Stimulated activated CD8-positive, alpha-beta memory T cell treated with anti-CD3 and anti-CD28 coated beads, Interleukin-15, amount 100 ng/mL, for 4 hours (primary cell): ENCODE measurements at places on chromosomes 4 and X.

DNA sequence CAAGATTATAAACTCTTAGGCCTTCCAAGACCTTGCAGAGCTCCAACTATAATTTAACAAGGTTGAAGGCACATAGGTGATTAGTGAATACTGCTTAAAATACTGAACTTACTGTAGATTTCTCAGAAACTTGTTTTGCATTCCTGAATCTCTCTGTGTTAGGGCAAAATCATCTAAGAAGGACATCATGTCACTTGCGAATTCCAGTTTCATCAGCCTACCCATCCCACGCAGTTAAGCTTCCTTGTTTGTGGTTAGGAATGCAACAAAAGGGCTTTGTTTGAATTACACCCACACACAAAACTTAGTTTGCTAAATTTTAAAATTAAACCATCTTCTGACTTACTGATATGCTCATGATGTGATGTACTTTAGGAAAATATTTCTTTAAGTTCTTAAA, 174.0 kb downstream of the SOWAHB start:
- DNase-seq = no peak

- DNase-seq = no peak
These were observed 8.0 kb downstream of the KLF3 start for GRCh38 chr4:38672074-38672396.

DNA sequence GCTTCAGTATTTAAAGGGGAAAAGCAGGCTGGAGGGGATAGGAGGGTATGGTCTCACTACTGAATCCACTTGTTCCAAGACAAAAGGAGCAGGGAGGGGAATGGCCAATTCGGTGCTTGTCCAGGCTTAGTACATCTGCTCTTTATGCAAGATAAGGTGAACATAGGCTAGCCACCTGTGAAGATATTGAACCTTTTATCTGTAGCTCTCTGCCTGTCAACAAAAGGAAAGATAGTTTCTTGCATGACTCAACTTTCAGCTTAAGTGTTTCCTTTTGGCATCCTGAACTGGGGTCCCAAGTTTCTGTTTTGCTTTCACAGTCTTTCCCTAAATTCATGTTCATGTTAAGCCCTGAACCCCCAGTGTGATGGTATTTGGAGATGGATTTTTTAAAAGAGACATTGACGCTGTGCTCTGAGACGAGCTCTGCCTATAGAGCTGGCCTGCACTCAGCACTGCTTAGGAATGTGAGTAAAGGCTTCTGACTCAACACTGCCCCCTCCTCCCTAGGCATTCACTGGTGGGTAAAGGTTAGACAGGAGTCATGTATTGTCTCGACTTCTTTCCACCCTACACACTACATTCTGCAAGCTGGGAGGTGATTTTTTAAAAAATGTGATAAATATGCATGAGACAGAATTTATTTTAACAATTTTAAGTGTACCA, 28.2 kb downstream of the FAM149A start:
- DNase-seq = no peak

DNA sequence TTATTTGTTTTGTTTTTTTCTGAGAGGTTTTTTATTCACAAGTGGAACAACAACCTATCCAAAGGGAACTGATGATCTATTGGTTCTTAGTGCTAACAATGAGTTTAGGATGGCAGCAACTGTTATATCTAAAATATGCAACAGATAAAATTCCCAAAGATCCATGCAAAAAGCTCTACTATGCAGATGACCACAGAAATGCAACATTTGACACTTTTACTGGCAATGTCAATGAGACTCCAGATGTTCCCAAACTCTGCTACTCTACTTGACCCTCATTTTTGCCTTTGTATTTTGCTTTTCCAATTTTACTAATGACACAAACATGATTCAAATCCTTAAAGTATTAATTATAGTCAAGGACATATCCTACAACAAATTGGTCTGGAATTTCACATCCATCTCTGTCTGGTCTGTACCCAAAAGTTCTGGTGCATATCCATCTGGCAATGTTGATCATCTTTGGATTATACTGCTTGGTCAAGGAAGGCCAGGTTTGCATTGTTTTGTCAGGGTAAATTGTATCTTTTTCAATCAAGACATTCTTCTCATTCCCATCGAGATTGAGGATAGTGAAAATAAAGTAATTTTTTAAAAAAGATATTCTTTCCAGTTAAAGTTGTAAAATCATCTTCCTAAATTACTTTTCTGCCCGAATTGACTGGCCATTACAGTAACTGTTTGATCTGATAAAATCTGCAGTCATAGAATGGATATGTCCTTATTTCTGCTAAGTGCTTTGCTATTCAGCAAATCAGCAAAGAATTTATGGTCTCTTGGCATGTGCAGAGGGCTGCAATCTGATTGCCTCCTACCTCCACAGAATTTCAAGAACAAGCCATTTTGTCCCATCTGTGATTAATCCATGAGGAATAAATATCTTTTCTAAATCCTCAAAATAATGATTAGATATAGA, 73.6 kb downstream of the FGFBP1 start:
- DNase-seq = no peak

- DNase-seq = no peak
These were observed 138.7 kb downstream of the F11 start for GRCh38 chr4:186404562-186405134.

DNA sequence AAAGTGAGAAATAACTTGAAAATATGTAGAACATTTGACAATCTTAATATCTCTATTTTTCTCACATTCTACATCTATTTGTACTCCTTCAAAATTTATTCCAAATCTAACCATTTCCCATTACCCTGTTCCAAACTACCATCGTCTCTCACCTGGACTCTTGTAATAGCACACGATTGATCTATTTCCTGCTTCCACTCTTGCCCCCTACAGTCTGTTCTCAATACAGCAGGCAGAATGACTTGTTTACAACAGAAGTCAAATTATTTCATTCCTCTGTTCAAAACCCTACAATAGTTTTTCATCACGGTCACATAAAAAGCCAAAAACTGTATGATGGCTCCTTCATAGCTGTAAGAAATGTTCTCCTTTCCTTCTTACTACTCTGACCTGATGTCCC, 21.1 kb upstream of the LUZP4 start:
- no peak for DNase-seq

DNA sequence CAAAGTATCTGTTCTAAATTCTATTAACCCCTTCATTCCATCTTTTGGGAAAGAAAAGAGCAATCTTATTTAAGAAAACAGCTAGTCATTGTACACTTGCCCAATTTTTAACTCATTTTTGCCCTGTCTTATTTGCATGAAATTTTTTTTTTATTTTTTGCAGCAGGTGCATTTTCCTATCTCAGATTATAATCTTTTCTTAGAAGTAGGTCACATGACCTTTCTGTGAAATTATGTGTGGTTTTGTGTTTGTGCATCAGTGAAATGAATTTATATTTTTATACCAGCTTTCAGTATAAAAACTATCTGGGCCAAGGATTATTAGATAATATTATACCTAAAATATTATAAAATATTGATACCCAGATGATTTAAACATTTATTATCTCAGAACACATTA, 145.6 kb downstream of the INPP4B start:
- DNase-seq = no peak

DNA sequence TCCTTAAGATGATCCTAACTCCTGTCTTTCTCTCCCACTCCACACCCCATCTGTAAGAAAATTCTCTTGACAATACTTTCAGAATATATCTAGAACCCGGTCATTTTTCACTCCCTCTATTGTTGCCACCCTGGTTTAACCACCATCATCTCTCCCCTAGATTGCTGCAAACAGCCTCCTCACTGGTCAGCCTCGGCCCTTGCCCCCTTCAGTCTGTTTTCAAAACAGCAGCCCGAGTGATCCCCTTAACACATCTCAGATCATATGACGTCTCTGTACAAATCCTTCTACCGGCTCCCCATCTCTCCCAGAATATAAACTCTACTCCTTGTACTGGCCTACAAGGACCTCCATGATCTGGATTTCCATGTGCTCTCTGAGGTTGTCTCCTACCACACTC, 35.2 kb upstream of the F9 start:
- no peak for DNase-seq

- DNase-seq = no peak
These were observed 1.4 kb downstream of the PLXNB3 start for GRCh38 chrX:153765138-153766079.

DNA sequence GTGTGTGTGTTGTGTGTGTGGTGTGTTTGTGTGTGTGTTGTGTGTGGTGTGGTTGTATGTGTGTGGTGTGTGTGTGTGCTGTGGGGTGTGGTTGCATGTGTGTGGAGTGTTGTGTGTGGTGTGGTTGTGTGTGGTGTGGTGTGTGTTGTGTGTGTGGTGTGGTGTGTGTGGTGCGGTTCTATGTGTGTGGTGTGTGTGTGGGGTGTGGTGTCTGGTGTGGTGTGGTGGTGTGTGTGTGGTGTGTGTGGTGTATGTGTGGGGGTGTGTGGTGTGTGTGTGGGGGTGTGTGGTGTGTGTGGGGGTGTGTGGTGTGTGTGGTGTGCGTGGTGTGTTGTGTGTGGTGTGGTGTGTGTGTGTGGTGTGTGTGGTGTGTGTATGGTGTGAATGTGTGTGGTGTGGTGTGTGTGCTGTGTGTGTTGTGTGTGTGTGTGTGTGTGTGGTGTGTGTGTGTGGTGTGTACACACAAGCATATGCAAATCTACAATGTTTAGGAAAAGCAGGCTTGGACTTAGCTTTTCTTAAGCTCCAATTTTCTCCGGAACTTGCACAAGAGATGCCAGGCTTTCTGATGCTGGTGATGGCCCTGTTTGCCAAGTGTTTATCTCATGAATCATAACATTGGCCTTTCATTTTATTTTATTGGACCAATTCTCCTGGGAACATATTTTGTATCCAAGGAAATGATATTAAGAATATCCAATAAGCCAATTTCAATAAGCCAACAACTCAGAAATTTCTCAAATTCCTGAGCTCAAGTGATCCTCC, 148.7 kb downstream of the SPATA18 start:
- no peak for DNase-seq
